ENCODE measurements at places on chromosomes 3 and 15. TPM values are rescaled to one million over a fixed set of nuclear protein-coding genes. Genes with fewer than 3 reads are reported as not detected.
A peak's percentile ranks its signal among the peaks of the same experiment; 100 is the strongest.

- peak; percentile 35 for DNase-seq
Measured at GRCh38 chr3:124620600-124621063, 109.6 kb upstream of the UMPS start.

GRCh38 chr3:155502630-155503029 lies 209.1 kb upstream of the STRIT1 start:
- no peak for DNase-seq

DNA sequence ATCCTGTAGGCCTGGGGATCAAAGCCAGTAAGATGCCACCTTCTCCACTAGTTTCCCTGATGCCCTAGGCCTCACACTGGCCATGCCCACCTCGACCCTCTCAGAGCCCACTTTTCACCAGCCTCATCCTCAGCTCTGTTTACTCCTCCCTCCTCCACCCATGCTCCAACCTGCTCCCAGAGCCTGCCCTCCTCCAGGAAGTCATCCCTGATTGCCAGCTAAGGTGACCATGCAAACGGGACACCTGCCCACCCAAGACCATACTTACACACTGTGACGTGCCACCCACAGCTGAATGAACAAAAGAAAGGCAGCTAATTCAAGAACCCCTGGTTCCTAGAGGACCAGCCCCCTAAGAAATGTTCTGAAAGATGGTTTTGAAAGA lies 9.1 kb downstream of the PLCD1 start:
- no peak for DNase-seq

GRCh38 chr15:48447657-48448056 lies 116.4 kb downstream of the DUT start:
- no peak for DNase-seq

DNA sequence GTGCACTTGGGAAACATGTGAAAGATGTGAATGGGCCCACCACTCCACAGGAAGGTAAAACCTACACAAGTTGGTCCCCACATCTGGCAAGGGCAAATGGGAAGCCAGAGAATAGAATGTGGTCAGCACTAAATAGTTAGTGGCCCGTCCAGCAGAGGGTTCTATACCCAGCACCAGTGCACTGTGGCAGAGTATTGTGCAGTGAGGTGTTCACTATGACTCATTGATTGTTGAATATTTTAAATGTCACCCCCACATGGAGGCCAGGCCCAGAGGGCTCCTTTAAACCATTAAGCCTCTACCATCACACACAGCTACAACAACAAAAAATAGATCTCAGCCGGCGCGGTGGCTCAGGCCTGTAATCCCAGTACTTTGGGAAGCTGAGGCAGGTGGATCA lies 11.7 kb downstream of the FRMD5 start:
- no peak for DNase-seq

GRCh38 chr3:123150449-123151215 lies 51.1 kb upstream of the SEC22A start:
- no peak for DNase-seq

DNA sequence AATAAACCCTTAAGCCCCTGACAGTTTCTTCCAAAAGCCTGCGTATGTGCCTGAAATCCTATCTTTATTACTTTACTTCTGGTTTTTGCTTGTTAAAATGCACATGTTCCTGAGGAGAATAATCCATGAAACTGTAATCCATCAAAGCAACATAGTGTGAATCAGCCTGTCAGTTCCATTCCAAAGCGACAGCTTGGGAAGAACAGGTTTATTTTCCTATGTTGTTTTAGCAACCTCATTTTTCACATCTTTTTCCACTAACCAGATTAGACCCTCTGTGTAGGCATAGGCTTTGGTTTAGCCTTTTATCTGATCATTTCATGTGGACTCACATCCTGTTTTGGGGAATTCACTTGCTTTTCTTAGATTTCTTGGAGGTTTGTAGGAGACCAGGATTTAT lies 988.0 kb downstream of the SQOR start:
- DNase-seq, result no peak

- no peak for DNase-seq
Measured at GRCh38 chr3:193391902-193392301, 13.3 kb upstream of the ATP13A5 start.

DNA sequence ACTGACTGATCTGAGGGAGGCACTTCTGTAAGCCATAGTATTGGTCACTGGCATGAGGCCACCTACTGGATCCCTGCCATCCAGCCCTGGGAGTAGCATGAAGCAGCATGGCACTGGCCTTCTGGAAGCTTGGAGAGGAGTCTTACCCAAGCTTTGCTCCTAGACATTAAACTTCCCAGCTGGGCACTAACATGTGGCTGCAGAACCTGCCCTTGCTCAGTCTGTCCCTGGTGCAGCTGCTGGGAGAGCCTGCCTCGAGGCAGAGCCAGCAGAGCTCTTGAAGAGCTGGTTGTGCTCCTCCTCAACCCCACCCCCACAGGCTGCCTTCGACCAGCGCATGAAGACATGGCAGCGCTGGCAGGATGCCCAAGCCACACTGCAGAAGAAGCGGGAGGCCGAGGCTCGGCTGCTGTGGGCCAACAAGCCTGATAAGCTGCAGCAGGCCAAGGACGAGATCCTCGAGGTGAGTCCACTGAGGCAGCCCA lies 17.1 kb upstream of the SNX22 start:
- peak; percentile 60 for DNase-seq

- DNase-seq, result no peak
Measured at GRCh38 chr3:73361591-73361990, 263.1 kb downstream of the PDZRN3 start.

- no peak for DNase-seq
Measured at GRCh38 chr3:119301662-119302061, 7.5 kb downstream of the ARHGAP31 start.

DNA sequence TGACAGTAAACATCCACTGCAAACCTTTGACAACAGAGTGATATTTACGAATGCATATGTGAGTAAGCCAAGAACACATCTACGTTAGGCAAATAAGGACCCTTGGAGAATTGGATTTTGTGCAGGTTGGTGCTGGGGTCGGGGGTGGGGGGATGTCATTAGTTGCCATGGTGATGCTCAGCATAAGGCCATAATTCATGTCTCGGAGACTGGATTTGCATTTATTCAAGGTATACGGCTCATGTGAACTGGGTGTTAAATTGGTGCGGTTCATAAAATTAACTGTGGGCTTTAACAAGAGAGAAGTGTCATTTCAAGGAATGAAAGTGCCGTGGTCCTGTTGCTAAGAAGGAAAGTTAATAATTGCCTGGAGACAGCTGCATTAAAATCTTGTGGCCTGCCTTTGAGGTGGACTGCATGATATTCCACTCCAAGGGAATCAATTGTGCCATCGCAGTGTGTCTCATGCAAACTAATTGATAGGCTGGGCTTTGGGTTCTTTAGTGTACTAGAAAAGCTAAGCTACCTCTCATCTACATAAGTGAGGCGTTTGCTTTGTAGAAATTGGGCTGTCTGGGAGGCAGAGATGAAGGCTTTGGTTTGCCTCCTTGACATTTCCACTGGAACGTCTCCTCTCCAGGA lies 228.9 kb upstream of the FEZF2 start:
- no peak for DNase-seq

DNA sequence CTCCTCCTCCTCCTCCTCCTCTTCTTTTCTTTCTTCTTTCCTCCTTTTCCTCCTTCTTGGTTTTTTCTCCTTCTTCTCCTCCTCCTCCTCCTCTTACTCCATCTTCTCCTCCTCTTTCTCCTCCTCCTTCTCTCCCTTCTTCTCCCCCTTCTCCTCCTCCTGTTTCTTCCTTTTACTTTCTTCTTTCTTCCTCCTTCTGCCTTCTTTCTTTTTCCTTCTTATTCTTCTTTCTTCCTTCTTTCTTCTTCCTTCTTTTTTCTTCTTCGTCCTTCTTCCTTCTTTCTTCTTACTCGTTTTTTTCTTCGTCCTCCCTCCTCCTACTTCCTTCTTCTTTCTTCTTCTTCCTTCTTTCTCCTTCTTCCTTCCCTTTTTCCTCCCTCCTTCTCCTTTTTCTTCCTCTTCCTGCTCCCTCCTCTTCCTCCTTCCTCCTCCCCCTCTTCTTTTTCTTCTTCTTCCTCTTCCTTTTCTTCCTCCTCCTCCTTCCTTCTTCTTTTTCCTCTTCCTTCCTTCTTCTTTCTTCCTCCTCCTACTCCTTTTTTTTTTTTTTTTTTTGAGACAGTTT lies 92.1 kb downstream of the SLMAP start:
- DNase-seq, result no peak

DNA sequence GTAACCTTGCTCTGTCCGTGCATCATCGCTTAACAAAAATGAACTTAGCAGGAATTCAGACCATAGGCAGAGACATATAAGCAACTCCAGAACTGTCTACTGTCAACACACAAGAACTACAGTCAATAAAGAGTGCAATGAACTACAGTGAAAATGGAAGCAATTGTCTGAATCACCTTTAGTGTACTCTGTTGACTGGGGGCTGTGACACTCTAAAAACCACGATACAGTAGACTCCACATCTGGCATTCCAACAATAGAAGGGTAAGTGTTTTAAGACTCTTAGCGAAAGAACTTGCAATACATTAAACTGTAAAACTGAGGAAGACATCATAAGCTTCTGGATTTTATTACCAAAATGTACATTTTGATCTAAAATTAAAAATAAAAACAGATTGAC lies 347.3 kb downstream of the ZBTB20 start:
- DNase-seq, result no peak

- no peak for DNase-seq
Measured at GRCh38 chr3:142019794-142020320, 129.5 kb downstream of the TFDP2 start.

- DNase-seq, result no peak
Measured at GRCh38 chr15:45862034-45862433, 227.2 kb downstream of the SQOR start.

DNA sequence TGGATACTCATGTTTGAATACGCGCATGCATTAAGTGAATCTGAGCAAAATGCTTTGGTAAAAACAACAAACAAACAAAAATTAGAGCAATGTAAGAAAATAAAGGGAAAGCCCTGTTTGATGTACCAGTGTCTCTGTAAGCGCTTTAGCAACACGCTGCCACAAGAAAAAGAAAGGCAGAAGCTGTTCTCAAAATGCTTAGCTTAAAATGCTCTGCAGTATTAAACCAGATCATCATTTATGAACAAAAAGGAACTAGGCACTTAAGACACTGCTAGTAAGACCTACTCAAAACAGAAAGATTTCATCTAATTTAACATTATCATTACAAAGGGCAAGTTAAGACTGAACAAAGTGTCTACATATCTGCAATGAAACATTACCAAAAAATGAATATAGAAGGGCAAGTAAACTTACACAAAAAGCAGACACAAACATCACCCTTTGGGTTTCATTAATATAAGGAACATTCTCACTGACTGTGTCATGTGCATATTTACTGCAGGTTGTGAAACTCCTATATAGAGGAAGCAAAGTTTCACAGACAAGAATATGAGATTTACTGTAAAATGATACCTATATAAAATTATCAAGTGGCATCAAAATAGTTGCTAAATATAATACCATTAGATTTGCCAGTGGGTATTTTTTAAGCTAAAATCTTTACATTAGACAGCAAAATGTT lies 102.1 kb downstream of the FBXL22 start:
- DNase-seq, result no peak

DNA sequence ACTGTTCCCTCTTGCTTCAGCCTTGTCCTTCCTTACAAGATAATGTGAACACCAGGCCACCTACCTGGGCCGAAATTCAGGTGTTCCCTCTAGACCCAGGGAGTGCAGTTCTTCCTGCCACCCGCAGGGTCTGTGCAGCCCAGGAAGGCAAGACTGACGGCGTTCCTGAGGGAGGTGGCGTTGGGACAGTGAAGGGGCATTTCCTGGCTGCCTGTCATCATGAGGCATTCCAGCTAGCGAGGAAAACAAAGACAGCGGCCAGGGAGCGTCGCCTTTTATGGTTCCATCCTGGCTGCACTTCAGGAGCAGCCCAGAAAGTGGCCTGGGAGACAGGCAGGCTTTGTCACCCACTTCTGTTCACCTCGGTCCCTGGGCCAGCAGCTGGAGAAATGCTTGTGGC lies 84.8 kb upstream of the WNT5A start:
- no peak for DNase-seq

GRCh38 chr3:97957617-97958311 lies 14.5 kb downstream of the RIOX2 start:
- DNase-seq, result no peak

- peak; percentile 38 for DNase-seq
Measured at GRCh38 chr3:114408736-114409670, 115.2 kb downstream of the TIGIT start.

PCYT1A gene
- 21.6 TPM for total RNA-seq

TGM5 gene
- not detected for total RNA-seq

CD86 gene
- 4.4 TPM for total RNA-seq

CNTN4 gene
- total RNA-seq, result 3.9 TPM

FBXO40 gene
- total RNA-seq, result 0.32 TPM
